ENCODE measurements at places on chromosomes 3 and 15.

DNA sequence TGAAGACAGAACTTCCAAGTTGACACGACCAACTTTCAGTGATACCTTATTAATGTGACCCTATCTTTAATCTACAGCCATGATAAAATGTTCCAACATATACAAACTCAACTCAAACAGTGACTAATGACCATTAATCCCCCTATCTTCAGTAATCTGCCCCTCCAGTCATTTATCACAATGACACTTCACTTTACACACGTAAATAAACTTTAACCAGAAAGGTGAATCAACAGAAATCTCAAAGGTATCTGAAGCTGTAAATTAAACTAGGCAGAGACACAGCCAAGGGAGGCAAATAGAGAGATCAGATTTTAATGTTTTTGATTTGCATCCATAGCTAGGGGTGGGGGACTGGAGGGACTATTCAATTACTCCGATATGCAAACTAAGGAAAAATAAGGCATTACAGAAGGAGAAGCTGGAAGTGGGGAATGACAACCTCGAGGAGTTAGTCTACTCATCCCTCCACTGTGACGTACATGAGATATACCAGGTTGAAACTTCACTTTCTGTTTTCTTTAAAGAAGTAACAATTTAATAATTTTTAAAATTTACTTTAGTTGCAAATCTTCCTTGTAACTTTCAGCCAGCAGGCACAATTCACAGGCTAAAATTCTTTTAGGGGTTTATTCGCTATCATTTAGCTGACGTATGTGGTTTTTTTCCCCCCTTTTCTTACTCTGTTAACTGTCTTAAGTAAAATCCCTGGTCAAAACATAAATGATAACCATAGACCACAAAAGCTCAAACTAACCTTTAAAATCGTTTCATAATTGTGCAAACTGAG is 751.0 kb downstream of the ROBO1 start:
- DNase-seq = peak; percentile 60

GRCh38 chr3:100966049-100966491 is 27.2 kb downstream of the ABI3BP start:
- DNase-seq = peak; percentile 20

- no peak for DNase-seq
These were observed 609.5 kb upstream of the UBE2E2 start for GRCh38 chr3:22593638-22594037.

DNA sequence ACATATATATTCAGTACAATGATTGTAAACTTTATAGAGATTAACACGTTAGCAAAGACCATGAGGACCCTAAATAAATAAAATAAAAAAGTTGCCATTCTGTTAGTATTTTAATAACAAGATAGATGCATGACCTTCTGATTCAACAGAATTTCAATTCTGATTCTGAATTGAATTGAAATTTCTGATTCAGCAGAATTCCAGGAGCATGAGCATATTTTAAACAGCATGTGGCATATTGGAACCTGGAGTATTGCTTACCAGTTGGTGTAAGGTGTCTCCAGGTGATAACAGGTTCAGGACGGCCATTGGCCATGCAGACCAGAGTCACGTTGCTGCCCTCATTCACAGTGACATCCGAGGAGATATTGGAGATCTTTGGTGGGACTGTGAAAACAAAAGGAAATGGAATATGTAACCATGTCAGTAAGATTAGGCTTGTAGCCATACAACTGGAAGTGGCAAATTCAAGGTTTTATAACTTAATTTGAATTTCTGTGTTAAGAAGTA is 396.0 kb downstream of the GAP43 start:
- no peak for DNase-seq

GRCh38 chr3:127851899-127852298 is 29.6 kb upstream of the MGLL start:
- peak; percentile 99 for DNase-seq

- DNase-seq = no peak
These were observed 205.0 kb downstream of the LPP start for GRCh38 chr3:188358787-188359493.

GRCh38 chr3:110577854-110578253 is 493.8 kb upstream of the NECTIN3 start:
- DNase-seq = no peak

DNA sequence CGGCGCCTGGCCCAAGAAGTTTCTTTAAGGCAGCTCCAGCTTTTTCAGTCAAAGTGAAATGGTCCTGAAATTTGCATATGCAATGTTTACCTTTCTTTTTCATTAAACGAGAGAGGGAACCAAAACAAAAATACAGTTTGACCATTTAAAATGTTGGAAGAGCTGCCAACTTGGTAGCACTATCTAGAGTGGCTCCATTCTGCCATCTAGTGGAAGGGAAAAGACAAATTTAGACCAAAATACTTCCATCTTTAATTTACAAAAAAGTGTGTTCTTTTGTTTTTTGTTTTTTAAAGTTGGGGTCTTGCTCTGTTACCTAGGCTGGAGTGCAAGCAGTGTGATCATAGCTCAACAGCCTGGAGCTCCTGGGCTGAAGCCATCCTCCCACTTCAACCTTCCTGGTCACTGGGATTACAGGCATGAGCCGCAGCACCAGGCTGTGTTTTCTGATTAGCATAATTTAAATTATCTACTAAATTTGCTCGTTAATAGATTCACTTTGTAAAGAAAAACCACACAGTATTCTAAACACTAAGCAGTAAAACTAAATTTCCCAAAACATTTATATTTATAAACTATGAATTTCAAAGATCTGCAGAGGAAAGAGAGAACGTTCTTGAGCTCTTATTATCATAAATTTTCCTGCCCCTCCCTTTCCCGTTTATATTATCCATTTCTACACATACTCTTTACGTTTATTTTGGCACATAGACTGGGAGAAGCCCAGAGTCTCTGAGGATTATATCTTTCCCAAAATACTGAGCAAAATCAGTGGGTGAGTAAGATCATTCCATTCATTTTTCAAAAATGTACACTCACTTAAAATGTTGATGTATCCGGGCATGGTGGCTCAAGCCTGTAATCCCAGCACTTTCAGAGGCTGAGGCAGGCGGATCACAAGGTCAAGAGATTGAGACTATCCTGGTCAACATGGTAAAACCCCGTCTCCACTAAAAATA is 15.4 kb upstream of the RFC4 start:
- DNase-seq = peak; percentile 73

DNA sequence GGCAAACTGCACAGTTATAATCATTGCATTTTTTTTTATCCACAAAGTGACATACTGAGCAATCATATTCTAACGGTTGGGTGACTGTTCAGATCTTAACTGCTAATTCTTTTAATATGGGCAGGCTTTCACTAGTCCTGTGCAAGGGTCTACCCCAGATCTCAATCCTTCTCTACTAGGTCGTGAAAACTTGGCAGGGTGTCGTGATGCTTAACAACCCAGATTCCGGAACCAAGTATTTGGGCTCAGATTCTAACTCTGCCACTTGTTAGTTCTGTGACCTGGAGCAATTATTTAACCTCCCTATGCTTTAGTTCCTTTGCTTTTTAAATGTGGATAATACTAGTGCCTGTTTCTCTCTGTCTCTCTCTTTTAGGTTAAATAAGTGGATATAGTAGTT is 16.4 kb upstream of the ALDH1A2 start:
- DNase-seq = no peak

DNA sequence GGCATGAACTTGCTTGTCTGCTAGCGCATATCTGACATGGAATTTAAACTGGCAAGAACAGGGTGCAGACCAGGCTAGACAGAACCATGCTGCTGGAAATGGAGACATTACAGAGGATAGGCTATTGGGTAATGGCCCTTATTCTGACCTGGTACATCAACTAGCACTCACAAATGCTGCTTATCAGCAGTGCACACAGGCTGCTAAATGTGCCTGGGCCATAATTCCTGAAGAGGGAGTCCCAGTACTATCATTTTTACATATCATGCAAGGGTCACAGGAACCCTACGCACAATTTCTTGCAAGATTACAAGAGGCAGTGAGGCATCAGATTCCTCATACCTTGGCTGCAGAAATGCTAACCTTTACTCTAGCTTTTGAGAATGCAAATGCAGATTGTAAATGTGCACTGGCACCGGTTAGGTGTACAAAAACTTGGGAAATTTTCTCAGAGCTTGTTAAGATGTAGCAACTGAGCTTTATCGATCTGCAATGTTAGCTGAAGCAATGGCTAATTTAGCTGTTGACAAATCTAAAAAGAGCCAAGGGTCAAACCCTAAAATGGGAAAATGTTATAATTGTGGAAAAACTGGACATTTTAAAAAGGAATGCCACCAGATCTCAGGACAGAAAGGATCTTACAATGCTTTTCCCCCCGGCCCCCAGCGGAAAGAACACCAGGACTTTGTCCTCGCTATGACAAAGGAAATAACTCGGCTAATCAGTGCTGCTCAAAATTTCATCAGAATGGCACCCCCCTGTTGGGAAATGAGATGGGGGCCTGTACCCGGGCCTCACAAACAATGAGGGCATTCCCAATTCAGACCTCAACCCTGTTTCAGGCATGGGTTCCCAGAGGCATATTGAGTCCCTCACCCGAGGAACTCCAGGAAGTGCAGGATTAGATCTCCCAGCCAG is 21.1 kb downstream of the CCRL2 start:
- DNase-seq = no peak

- DNase-seq = no peak
These were observed 271.8 kb downstream of the ZIC1 start for GRCh38 chr3:147680837-147681483.

DNA sequence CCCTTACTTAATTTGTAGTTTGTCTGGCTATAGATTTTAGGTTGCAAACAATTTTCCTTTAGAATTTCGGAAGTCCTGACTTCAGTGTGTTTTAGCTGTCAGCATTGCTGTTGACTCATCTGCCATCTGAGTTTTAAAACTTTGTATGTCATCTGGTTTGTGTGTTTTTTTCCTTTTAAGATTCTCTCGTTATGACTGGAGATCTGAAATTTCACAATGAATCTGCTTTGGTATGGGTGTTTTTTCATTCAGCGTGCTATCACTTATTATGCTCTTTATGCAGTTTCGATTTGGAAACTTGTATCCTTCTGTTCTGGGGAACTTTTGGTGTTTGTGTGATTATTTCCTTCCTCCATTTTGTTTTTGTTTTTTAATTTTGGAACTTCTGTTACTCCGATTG is 53.7 kb upstream of the ZNF280D start:
- DNase-seq = no peak

DNA sequence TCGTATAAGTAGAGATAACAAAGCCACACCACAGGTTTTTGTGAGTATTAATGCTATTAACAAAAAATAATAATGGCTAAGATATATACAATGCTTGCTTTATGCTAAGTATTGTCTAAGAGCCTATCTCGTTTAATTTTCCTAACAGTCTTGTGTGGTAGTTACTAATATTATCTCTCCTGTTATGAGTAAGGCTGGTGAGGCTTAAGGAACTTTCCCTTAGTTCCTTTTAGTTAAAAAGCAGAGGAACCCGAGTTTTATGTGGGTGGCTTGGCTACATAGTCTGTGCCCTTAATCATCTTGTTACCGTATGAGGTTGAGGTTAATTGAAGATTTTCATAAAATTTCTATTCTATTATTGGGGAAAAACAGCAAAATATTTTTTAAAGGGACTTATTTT is 218.4 kb downstream of the SOX2 start:
- no peak for DNase-seq

DNA sequence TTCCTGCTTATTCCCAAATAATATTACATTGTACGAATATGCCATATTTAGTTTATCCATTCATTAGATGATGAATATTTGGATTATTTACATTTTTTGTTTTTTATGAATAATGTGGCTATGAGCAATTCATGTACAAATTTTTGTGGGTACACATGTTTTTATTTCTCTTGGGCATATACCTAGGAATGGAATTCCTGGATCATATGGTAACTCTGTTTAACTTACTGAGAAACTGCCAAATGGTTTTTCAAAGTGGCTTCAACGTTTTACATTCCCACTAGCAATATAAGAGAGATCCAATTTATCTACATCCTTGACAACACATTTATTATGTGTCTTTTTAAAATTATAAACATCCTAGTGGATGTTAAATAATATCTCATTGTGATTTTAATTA is 362.0 kb upstream of the TMCO5A start:
- DNase-seq = no peak

DNA sequence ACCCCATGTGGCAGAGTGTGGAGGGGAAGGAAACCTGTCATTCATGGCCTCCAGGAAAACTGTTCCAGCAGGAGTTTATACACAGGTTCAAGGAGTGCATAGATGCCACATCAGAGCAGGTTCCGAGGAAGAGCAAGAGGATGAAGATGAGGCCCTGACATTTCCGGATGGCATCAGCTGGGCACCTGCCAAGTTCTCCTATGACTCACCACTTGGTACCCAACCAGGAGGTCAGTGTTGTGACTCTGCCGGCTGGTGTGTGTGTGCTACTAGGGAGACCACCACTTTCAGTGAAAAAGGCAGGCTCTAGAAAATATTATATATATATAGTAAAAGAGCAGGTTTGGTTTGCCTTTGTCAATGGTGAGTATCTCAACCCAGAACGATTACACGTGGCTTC is 69.3 kb downstream of the NTRK3 start:
- no peak for DNase-seq

DNA sequence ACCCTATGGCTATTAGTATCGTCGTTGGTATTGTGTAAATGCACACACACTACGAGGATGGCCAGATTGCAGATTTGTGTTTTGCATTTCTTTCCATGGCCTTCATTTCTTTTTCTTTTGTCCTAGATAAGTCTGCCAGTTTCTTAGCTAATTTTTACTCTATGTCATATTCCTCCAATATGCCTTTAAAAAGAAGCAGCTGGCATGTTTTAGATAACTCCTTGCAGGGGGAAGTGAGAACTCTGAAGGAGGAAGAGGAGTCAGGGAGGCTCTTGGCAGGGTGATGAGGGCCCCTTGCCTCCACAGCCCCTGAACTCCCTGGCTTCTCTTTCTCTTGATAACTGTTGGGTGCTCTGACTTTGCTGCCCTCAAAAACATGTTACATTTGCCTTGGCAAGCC is 244.0 kb downstream of the GABRG3 start:
- DNase-seq = no peak

DNA sequence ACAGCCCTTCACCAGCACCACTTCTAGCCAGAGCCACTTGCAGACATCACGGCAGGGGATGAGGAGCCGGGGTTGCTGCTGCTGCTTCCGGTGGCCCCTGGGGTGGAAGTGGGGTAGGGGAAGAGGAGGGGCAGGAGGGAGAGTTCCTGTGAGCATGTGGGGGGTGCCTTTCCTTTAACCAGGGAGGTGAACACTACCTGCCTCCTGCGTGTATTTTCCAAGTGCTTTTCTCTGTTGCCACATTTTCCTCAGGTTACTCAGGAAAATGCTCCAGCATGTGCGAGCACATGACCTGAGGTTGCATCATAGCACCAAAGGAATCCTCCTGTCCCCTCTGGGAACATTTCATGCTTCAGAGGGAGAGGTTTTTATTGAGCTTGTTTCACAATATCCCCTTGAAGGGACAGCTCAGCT is 12.2 kb upstream of the SACM1L start:
- no peak for DNase-seq

DNA sequence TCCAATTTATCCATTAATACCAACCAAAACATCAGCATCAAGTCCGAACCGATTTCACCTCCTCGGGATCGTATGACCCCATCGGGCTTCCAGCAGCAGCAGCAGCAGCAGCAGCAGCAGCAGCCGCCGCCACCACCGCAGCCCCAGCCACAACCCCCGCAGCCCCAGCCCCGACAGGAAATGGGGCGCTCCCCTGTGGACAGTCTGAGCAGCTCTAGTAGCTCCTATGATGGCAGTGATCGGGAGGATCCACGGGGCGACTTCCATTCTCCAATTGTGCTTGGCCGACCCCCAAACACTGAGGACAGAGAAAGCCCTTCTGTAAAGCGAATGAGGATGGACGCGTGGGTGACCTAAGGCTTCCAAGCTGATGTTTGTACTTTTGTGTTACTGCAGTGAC is 20.8 kb downstream of the LYSMD4 start:
- DNase-seq = no peak
